Stimulated activated CD8-positive, alpha-beta memory T cell treated with anti-CD3 and anti-CD28 coated beads, Interleukin-4, amount 100 ng/mL, for 4 hours (primary cell): ENCODE measurements at places on chromosomes 1 and 21.

DNA sequence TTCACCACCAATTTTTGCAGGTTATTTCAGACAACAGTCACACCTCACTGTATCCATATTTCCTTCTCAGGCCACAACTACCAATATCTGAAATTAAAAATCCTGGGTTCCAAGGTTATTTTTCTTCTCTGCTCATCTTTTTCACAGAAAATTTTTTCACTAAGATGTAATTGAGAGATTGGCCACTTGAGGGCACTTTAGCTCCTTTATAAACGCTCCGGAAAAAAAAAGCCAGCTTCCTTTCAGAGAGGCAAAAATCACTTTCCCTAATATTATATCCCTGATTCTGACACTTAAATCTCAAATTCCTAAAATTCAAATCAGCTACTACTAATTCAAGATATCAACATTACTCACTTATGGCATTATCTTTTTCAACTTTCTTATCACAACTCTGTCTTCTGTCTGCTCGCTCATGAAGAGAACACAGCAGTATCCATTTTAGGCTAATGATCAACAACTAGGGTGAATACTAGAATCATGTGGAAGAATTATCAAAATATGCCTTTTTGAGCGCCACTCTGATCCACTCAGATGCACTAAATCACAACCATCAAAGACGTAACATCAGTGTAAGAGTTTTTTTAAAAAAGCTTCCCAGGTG, 101.4 kb upstream of the RGS1 start:
- DNase-seq: no peak

- DNase-seq: no peak
Observed at GRCh38 chr21:45283035-45283610, 4.6 kb downstream of the POFUT2 start.

GRCh38 chr1:27496604-27497155, 6.7 kb upstream of the WASF2 start:
- no peak for DNase-seq

DNA sequence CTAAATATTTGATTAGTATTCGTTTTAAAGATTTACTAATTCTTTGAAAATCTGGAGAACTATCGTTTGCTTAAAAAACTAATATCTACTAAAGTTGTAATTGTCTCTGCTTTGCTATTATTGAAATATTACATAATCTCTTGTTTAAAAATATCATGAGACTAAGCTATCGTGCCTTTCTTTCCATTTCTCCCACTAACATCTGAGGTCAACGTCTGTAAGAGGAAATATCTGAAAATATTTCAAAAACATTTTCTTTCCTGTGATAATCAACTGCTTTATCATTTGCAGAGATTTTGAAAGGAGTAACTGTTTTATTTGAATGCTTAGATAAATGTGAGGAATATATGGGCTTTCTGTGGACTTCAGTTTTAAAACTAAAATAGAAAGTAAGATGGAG, 694.1 kb downstream of the USP25 start:
- DNase-seq: no peak

DNA sequence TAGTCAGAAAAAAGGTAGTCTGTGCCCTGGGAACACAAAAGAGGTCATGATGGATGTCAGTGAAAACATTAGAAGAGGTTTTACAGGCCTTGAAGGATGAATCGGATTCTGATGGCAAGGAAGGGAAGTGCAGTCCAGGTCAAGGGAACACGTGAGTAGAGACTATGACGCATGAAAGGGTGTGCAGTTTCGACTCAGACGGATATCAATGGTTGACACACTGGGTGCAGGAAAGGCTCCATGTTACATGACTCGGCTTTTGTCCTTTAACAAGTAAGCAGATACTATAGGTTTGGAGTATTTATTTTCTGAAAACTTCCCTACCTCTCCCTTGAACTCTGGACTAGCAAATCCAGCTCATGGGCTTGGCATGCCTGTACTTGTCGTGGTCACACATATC, 55.3 kb downstream of the SEC16B start:
- no peak for DNase-seq

- DNase-seq: no peak
Observed at GRCh38 chr1:101233495-101233894, 3.3 kb upstream of the S1PR1 start.

GRCh38 chr21:22192766-22193165, 1194.6 kb downstream of the NCAM2 start:
- DNase-seq: no peak

- no peak for DNase-seq
Observed at GRCh38 chr1:230320804-230321203, 105.3 kb downstream of the PGBD5 start.

GRCh38 chr1:23527900-23528249, 3.2 kb downstream of the E2F2 start:
- DNase-seq: no peak

GRCh38 chr1:78676993-78677392, 27.4 kb downstream of the IFI44 start:
- no peak for DNase-seq

- no peak for DNase-seq
Observed at GRCh38 chr1:152962876-152963415, 7.5 kb upstream of the SPRR4 start.

GRCh38 chr1:98034505-98034904, 113.7 kb upstream of the DPYD start:
- no peak for DNase-seq

- no peak for DNase-seq
Observed at GRCh38 chr1:231417513-231417912, 4.6 kb downstream of the EGLN1 start.

DNA sequence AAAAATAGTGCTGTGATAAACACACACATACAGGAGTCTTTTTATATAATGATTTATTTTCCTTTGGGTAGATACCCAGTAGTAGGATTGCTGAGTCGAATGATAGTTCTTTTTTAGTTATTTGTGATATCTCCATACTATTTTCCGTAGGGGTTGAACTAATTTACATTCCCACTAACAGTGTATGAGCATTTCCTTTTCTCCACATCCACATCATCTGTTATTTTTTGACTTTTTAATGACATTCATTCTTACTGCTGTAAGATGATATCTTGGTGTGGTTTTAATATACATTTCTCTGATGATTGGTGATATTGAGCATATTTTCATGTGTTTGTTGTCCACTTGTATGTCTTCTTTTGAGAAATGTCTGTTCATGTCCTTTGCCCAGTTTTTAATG, 78.3 kb downstream of the NIBAN1 start:
- DNase-seq: no peak

DNA sequence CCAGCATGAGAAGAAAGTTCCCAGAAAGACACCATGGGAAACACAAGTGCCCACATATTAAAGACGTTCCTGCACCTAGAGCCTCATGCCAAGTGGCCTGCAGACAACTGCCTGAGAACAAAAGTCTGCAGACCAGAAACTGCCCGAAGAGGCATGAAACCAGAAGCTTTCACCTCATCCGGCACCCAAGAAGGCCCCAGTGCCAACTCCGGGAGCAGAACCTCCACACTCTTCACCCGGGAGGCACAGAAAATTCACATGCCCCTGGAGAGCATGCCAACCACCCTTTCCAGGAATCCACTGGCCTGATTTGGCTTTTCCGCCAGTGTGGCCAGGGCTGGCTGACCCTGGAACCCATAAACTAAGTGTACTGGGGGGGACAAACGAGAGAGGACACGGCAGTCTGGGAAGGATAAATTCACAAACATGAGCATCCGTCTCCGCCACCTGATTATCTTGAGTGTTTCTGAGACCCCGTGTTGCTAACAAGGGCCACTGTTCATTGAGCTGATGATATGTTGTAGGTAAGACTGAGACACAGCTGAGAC, 6.8 kb downstream of the TFF2 start:
- no peak for DNase-seq

DNA sequence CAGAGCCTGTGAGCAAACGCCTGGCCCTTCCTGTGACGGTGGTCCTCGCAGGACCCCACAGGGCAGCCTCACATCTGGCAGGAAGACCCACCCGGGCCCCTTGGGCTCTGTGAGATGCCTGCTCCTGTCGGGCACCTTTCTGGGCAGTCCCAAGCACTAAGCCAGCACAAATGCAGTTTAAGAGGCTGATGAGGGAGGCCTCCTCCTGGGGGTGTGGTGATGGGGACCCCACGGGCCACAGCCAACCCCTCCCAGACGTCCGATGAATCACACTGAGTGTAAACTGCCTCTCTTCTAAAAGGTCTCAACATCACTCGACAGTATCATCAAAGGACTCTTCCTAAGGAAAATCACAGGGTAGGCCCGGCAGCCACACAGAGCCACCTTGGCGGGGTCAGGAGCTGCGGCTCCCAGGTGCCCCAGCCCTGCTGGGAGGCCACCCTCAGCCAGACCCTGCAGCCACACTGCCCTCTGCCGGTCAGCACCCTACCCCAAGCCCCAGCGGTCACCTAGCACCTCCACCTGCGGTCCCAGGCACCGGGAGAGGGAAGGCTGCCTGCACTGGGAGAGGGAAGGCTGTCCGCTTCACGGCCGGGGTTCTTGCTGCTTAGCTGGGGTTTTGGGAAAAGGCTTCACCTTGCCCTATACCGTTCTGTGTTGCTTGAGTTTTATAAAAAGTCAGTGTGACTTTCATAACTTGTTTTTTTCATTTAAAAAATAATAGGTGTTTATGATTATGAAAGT, 3.9 kb upstream of the PRKCZ start:
- no peak for DNase-seq

GRCh38 chr1:199038156-199038555, 399.3 kb downstream of the PTPRC start:
- no peak for DNase-seq

DNA sequence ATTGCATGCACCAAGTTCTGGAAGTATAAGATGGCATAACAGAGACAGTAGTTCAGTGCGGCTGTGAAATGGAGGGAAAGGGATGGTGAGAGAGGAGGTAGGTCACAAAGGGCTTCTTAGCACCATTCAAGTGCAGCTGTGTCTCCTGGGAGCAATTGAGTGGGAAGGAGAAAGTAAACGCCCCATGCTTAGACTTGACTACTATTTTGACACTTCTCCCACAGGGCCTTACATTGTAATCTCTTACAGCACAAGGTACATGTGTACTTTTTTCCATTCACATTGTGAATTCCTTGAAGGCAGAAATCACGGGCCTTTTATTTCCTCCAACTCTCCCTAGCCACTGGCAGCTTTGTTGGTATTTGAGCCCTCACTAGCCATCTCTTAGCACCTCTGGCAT, 239.6 kb upstream of the FOXD3 start:
- DNase-seq: no peak

GRCh38 chr21:44785620-44786335, 15.8 kb downstream of the UBE2G2 start:
- no peak for DNase-seq

DNA sequence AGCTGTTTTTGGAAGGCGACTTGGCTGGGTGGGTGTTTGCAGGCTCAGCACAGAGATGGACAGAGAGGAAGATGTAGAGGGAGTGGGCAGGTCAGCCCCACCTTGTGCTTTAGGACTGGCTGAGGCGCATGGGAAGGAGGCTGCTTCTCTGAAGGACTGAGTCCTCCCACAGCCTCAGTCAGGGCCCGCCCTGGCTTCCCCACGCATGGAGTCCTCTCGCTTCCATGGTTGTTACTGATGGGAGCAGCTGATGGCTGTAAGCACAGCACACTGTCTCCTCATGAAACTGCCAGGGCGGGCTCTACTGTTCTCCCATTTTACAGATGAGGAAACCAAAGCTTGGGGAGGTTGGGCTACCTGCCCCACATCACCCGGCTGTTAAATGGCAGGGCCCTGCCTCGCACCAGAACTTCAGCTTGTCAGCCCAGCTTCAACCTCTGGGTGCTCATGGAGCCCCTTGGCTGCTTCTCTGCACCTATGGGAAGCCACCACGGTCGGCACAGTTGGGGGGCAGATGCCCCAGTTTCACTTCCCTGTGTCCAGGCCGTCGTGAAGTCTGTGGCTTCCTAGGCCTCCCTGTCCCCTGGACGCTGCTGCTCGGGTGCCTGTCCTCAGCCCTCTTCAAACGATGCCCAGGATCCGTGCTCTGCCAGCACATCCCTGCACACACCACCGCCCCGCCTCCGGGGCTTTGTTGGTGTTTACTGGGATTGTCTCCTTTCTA, 2.4 kb downstream of the TMEM201 start:
- DNase-seq: no peak

DNA sequence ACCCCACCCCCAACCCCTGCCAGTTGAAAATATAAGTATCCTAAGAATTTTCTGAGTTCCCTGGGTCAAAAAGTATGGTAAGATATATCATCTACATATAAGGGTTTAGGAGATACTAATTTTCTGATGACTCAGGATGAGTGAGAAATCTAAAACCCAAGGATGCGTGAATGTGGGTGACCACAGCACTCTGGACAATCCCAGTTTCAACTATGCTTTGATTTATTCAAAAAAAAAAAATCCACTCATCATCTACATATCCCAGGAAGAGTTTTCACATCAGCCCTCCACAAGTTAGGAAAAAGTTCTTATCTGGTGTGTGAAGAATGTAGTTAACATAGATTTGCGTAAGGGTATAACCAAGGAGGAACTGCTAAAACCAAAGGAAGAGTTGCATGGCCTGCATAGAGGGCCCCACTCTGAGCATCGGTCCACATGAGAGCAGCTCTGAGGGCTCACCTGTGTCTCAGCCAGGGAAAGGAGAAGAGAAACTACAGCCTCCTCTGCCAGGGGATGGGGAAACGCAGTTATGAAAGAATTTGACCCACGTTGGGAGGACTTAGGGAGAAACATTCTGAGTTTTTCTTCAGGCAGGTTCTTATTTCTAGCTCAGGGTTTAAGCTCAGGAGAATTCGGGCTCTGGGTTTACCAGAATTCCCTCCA, 18.8 kb downstream of the LAMB3 start:
- no peak for DNase-seq

DNA sequence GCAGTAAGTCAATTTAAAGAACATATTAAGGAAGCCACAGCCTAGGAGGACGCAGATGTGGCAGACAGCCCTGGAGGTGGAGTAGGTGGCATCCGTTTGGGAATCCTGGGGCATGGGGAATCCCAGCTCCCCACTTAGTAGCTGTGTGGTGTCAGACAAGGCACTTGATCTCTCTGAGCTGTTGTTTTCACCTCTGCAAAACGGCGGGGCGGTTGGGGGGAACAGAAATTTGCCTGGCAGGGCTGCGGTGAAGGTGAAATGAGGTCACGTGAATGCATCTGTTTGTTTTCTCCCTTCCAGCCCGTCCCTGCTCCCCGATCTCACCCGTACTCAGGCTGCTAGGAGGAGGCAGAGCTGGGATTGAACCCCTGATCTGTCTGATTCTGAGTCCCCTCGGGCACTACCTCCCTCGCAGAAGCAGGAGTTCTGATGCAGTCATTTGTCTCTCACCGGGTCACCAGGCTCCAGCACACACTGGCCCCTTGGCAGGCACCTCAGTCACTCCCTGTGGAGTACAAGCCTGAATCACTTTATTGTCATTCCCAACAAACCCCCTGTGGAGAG, 2.2 kb upstream of the LAPTM5 start:
- no peak for DNase-seq

DNA sequence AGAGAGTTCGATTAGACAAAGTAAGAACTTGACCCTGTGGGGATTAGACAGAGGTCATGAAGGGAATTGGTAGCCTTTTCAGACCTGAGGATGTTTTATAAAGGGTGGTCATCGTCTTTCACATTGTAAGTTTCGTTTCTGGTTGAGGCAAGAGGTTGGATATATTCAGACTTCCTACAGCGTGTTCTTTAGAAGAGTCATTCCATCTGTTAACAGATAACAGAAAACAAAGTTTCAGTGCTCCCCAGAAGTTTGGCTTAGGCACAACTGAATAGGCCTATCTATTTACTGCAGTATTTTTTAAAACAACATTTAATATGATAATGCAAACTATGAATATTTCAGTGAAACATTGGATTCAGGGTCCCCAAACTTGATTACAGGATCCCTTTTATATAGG, 17.1 kb upstream of the IVNS1ABP start:
- no peak for DNase-seq
